Cortex of kidney (tissue), 1 donor: ENCODE measurements at places on chromosomes 16 and 17.
A peak's percentile ranks its signal among the peaks of the same experiment; 100 is the strongest.

GRCh38 chr16:81553080-81553813, 108.6 kb downstream of the CMIP start:
- no peak for DNase-seq

- DNase-seq, result no peak
Measured at GRCh38 chr16:10776280-10776679, 32.6 kb downstream of the NUBP1 start.

DNA sequence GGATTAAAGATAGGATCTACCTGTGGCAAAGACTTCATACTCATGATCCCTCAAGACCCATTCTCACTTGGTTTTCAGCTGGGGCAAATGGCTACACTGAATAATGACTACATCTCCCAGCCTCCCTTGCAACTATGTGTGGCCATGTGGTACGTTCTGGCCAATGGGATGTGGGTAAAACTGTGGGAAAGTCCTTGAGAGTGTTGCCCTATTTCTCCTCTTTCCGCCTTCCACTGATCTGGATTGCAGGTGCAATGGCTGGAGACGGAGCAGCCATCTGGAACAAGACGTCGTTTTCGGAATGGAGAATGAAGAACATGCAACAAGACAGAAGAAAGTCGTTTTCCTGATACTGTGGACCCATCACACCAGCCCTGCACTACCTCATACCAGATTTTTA, 48.5 kb downstream of the HAPSTR1 start:
- no peak for DNase-seq

DNA sequence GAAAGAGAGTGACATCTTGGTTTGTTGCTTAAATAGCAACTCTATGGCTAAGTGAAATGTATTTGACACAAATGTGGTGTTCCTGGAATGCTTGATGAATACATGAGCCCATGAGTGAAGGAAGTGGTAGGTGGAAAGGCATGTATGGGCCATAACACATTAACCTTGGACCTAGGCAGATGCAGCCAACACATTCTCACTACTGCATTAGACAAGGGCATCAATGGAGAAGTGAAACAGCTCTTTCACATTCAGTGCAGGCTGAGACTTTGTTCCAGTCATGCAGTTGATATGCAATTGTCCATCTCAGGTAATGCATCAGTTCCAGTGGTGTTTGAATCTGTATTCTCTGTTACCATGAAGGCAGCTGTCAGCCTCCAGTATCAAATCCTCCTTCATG, 133.6 kb downstream of the HS3ST3B1 start:
- no peak for DNase-seq

DNA sequence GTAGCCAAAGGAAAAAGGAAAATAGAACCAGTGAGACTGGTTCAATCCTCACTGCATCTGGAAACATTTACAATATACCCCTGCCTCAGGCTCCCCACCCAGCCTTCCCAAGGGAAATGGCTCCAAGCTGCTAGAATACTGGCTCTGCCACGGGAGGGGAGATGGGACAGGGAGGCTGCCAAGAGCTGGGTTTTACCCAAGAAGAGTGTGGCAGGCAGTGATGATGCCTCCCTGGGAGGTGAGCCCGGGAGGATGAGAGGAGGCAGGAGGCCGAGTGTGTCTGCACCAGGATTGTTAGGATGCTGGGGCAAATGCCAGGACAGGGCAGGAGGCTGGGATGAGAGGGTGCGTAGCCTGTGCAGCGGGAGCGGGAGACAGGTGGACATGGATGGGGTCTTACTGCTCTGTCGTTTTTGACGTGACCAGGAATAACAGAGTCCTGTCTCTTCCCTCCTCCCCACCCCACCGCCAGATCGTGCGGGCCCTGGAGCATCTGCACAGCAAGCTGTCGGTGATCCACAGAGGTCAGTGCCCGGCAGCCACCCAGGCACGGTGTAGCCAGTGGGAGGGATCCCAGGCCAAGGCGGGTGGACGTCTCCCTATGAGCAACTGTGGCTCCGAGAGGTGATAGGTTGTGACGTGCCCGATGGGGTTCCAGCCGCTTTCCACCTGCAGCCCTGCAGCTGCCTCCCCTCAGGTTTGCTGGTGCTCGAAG, 18.4 kb downstream of the MAP2K3 start:
- no peak for DNase-seq

DNA sequence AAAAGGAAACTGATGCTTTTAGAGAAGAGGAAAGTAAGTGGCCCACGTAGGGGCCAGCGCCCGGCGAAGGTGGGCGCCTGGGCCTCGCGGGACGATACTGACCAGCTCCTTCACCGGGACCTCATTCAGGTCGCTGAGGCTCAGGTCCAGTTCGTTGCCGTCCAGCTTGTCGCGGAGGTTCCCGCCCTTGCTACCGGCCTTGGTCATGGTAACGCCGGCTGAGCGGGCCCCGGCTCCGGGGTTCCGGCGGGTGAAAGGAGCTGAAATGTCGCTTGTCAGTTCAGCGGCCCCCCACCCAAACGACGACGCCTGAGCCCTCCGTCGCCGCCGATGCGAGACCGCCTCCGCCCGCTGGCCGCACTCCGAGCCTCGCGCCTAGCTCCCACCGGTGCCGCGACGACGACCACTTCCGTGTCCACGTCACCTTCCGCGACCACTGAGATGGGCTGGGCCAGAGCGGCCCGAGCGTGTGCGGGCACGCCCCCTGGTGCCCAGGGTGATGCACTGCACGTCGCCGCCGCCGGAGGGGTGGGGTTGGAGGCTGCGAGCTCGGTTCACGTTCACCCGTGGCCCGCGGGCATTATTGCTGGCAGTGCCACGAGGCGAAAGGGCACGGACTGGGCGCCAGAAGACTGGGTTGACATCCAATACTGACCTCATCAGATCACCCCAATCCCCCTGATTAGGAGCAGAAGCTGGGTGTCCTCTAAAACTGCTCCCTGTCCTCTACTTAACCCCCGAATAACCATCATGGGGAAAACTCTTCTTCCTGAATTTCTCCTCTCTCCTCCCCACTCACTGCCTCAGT, at the start of gene LRRC59:
Gene LRRC59 (minus strand): TSS at position 413 of the 808 bp plus-strand sequence. CDS start 206 bp downstream, at position 207.
- peak; percentile 33 for DNase-seq

GRCh38 chr17:49002766-49003165, 5.6 kb downstream of the IGF2BP1 start:
- DNase-seq, result no peak
